ENCODE measurements at places on chromosomes 2 and 18.

GRCh38 chr2:58641001-58641400, 399.9 kb upstream of the FANCL start:
- DNase-seq: no peak

DNA sequence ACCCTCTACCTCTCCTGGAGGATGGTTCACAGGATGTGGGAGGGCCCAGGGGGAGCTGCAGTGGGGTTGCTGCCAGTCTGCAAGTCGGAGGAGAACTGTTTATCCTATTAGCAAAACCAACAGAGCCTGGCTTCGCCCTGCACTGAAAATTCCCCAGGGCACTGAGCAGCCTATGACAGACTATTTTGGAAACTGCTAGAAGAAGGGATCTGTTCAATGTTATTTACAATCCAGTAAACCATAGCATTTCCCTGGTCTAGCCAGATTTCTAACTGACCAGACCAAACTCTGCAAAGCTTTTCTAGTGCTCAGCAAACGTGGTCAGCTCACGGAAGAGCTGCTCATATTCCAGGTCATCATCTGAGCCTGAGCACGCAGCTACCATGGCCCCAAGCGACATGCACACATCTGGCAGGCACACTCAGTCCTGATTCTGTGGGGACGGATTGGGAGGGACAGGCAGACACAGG, 64.8 kb upstream of the PID1 start:
- no peak for DNase-seq

DNA sequence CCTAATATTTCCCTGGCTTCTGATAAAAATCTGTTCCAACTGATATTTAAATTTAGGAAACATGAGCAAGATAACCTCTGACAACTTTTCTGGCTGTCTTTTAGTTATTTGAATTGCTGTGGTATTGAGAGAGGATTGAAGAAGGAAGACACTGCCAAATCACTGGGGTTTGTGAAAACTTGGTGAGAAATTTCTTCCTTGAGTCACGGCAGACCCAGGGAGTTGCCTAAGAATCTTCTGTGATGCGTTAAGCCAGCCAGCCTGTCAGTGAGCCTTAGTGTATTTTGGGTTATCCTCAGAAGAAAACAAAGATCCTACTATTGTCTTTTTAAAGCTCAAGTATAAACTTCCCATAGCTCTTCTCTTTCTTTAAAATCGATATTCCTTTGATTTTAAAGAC, 17.5 kb upstream of the DOK6 start:
- no peak for DNase-seq

- no peak for DNase-seq
Observed at GRCh38 chr2:171167352-171167997, 6.8 kb upstream of the TLK1 start.

- DNase-seq: no peak
Observed at GRCh38 chr2:109343460-109343859, 214.5 kb downstream of the SH3RF3 start.

GRCh38 chr18:71136487-71136886, 847.6 kb downstream of the SOCS6 start:
- DNase-seq: no peak

DNA sequence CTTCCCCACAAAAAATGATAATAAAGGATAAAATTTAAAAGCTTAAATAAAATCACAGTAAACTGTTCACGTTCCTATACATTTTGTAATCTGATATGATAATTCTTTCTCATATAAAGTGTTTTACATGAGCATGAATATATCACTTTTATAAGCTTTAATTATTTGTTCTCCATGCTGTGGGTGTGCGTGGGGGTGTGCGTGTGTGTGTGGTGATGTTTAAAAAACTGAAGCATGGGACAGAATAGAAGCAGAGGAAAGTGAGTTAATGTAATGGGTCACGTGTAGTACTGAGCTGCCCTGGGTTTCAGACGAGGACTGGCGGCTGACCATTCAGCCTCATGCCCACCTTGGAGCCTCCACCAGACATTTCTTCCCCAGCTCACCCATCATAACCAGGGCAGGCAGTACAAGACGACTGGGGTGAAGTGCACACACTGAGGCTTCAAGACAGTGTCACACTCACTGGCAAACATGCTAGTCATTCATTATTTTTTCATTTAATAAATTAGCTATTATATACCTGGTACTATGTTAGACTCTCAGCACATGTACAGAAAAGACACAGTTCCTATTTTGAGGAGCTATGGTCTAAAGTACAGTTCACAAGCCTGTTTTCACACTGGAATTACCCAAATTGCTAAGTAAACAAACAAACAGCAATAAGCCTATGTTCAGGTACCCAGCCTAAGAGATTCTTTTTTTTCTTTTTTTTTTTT, 97.2 kb upstream of the LPIN2 start:
- no peak for DNase-seq

GRCh38 chr2:100766806-100767205, 53.1 kb upstream of the NPAS2 start:
- no peak for DNase-seq

DNA sequence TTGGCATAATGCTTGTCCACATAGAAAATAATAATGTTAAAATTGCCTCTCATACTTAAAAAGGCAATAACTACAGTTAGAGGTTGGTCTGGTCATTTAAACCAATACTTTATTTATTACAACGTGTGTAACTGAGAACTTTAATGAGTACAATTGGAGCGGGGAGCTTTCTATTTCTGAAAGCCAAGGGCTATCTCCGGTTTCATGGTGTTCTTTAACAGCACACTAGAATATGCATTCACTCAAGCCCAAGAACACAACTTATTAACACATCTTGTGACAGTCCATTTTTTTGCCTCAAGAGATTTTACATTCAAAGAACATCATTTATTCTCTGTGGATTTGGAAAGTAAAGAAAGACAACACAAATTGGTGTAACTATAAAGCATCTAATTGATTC, 131.8 kb downstream of the KCNH7 start:
- DNase-seq: no peak

DNA sequence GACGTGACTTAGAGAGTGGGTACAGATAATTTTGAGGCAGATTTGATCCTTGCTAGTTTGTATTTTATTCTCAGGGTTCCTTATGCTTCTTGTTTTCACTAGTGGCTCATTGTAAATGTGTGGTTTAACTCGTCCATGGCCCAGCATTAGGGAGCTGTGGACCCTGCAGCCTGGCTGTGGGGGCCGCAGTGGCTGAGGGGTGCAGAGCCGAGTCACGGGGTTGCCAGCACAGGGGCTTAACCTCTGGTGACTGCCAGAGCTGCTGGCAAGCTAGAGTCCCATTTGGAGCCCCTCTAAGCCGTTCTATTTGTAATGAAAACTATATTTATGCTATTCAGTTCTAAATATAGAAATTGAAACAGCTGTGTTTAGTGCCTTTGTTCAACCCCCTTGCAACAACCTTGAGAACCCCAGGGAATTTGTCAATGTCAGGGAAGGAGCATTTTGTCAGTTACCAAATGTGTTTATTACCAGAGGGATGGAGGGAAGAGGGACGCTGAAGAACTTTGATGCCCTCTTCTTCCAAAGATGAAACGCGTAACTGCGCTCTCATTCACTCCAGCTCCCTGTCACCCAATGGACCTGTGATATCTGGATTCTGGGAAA, 269.9 kb downstream of the MYT1L start:
- DNase-seq: no peak

All from activated CD4-positive, alpha-beta T cell treated with anti-CD3 and anti-CD28 coated beads, Interleukin-2, amount 10 ng/mL, durations not matched to agents 7 days and 5 days (primary cell).